Purkinje cell (primary cell): ENCODE measurements at places on chromosomes 2 and 18. TPM values are rescaled to one million over a fixed set of nuclear protein-coding genes. Genes with fewer than 3 reads are reported as not detected.

DSG1 gene
- polyA plus RNA-seq: 0.74 TPM in 1 of 2 replicates, not detected in the other

PSMG2 gene
- 312 and 321 TPM in 2 replicates for polyA plus RNA-seq

HK2 gene
- 0.07 TPM in 1 of 2 replicates, not detected in the other for polyA plus RNA-seq

C18orf54 gene
- 1.4 and 2.3 TPM in 2 replicates for polyA plus RNA-seq

SEMA4F gene
- 1.7 and 4.3 TPM in 2 replicates for polyA plus RNA-seq
